ENCODE measurements at places on chromosomes 7 and 10. TPM values are rescaled to one million over a fixed set of nuclear protein-coding genes. Genes with fewer than 3 reads are reported as not detected.

- DNase-seq: no peak
Observed at GRCh38 chr7:142409471-142409870, 151.6 kb upstream of the PRSS58 start.

DNA sequence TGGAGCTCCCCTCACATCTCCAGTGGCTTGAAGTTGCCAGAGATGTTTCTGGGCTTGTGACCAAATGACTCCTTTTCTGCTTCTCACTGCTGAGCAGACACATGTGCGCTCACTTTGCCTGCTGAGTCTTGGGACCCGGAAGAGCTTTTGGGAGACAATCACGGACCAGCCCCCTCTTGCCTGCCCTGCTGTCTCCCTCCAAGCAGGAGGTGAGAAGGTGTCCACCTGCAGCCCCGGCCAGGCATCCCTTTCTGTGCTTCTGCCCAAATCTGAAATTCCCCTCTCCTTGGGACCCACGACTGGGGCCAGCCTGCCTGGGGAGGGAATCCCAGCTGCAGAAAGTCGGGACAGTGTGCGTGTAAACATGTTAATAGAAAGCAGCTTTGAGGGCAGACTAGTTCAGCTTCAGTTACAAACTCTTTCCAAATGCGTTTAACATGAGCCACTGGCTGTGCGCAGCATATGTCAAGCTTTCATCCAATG, 31.7 kb downstream of the HTRA1 start:
- no peak for DNase-seq

DNA sequence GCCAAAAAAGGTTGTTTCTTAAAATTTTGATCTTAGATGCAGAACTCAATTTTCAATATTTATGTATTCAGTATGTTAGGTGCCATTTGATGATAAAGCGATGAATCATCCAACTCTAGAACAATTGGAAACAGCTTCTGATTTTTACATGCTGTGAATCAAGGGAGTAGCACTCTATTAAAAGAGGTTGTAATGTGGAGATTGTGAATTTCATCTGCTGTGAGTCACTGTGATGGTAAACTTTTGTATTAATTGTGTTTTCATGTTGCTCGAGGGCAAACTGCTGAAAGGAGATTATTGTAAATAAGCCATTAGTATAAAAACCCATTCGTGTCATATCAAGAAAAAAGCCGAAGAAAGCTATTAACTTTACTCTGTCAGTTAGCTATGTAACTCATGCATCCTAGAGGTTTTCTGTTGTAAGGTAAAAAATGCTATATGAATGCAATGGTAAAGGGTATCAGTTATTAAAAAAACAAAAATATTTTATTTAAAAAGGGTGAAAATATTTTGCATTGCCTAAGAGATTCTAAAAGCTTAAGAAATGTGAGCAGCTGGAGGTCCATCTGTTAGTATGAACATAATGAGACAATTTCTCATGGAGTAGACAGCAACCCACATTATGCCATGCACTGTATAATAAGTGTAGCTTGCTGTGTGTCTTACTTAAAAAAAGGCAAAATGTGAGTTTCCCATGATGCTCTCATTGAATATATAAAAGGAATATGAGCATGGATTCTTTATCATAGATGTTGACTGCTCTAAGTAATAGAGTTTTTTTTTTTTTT, 511.0 kb upstream of the PCDH15 start:
- no peak for DNase-seq

DNA sequence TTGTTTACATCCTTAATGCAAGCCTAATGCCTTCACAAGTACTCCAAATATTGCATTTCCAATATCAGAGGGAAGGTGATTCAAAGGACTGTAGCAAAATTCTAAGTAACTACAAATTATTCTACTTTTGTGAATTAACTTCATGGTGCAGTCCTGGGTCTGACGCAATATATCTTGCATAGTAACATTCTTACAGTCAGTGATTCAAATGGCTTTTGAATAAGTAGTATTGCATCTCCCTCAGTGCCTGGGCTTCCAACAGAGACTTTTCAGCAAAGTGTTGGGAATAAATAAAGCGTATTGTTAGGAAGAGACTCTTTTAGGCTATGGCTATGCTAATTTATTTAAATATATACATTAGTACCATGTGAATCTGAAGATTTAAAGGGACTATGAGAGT, 564.7 kb upstream of the COBL start:
- no peak for DNase-seq

DNA sequence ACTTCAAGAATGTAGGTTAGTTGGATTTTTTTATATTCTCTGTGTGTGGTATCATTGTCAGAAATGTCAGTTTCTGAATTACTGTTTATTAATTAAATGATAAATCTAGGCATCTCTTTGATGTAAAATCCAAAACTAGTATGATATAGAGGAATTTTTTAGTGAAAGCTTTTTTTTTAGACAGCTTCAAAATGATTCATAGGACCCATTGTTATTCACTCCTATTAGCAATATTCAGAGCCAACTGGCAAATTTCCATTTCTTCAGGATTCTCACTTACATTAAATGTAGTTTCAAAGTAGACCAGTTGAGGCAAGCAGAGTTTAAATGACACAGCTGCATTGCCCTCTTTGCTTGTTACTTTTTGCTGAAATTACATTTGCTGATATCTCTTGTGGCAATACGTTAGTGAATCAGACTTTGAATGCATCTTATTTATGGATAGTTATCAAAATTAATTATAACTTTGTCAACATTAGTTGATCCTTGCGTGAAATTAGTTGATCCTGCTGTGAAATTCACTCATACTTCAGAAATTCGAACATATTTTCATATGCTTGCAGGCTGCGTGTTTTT, 20.3 kb downstream of the ZNF277 start:
- DNase-seq: no peak

DNA sequence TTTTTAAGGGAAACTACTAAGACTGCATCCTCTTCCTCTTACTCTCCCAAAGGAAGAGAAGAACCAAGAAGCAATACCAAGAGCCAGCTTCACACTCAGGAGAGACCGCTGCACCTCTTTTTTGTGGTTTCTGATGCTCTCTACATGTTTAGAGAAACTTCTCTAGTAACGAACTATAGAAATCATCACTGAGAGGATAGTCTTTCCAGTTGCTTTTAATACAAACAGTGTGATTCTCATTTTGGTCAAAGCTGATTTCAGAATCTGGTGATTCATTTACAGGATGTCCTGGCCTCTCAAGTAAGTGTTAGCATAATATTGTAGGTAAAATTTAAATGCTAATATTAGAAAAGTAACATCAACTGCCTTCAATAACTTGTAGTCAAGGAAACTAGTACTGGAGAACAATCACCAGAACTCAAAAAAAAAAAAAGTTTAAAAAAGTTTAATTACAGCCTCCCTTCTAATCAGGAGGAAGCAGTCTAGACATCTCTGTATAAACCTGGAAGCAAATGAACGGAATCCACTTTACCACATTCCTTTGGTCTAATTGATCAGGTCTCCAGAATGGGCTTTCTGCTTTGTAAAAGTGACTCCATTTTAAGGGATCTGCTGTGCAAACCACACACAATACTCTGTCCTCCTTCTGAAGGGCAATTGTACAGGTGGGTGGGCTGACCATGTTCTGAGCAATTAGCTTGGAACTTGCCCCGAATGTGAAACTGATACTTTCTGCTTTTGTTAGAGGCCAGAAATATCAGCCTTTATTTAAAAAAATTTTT, 3.0 kb downstream of the LAMB1 start:
- no peak for DNase-seq

DNA sequence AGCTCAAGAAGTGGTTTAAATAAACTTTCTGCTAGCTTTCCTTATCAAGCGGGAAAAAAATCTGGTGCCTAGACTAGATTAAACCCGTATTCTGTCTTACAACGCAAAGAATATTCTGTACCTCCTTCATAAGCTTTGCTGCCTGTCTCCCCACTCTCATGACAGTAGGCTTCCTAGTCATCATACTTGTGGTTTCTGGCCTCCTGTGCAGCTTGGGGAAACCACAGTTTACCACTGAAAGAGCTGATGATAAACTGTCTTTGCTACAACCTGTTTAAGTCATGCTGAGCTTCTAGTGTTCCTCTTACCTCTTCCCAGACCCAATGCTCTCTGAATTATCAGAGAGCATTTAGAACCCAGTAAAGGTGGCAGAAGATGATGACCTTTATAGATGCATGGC, 55.0 kb downstream of the PODXL start:
- peak; percentile 81 for DNase-seq

DNA sequence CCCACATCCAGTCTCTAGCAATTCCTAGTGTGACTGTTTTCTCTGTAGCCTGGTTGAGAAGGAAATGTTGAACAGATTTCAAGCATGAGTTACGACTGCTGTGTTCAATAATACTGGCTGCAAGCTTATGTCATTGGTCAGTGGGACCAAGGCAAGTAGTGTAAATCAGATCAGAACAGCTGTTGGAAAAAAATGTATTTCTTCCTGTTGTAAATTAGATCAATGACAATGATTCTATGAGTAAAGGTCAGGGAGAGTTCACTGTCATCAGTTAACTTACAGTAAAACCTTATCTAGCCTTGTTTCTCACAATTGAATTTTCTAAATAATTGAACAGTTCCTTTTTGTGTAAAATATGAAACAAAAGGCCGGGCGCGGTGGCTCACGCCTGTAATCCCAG, 6.7 kb downstream of the OTUD1 start:
- DNase-seq: no peak

DNA sequence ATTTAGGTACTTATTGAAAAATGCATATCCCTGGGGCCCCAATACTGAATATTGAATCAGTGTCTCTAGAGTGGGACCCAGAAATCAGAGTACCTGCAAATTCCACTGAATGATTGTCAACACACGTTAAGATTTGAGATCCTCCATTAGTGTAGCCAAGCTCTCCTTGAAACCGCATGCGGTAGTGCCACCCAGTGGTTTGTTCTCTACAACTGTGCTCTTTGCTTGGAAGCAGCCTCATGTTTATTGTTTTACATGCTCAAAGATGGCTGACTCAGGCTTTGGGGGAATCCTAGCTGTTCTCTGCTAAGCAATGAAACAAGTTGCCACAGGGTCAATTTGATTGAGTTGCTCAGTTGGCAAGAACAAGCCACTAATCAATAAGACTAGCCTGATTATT, 340.2 kb upstream of the CELF2 start:
- peak; percentile 43 for DNase-seq

GRCh38 chr7:123916240-123916724, 8.8 kb upstream of the SPAM1 start:
- DNase-seq: no peak

- DNase-seq: no peak
Observed at GRCh38 chr10:15715619-15716227, 4.0 kb downstream of the ITGA8 start.

- no peak for DNase-seq
Observed at GRCh38 chr7:9870674-9871073, 1103.0 kb upstream of the PHF14 start.

- DNase-seq: no peak
Observed at GRCh38 chr10:16562891-16563290, 41.2 kb upstream of the C1QL3 start.

SFXN4 gene
- 36.7 TPM for total RNA-seq

MUC3A gene
- total RNA-seq: not detected

DUSP5 gene
- 26.8 TPM for total RNA-seq

FAM25A gene
- total RNA-seq: not detected

CPA4 gene
- not detected for total RNA-seq

PPP1R3A gene
- not detected for total RNA-seq

RBP3 gene
- not detected for total RNA-seq

SHH gene
- total RNA-seq: not detected

Data from activated CD8-positive, alpha-beta T cell treated with anti-CD3 and anti-CD28 coated beads, Interleukin-2, amount 10 ng/mL, durations not matched to agents 7 days and 5 days (primary cell).